Stimulated activated CD4-positive, alpha-beta T cell treated with anti-CD3 and anti-CD28 coated beads, Interleukin-15, amount 100 ng/mL, for 1 hour (primary cell): ENCODE measurements at places on chromosomes 3 and 15.

GRCh38 chr3:37812499-37812896 is 49.2 kb upstream of the CTDSPL start:
- no peak for DNase-seq

DNA sequence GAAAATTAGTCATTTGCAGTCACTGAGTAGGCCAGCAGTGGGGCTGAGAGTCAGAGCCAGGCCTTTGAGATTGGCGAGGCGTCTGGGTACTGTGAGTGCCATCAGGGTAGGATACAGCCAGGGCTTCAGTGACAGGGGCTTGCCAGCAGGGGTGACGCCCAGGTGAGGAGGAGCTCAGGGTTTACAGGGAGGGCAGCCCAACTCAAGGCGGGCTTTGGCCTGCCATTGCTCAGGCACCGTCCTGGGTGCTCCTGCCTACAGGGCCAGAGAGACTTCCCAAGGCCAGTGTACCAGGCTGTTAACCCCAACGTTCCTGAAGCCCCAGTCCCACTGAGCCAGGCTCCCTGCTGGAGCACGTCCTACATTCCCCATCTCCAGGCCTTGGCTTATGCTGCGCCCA is 152.0 kb downstream of the FBLN2 start:
- DNase-seq = no peak

DNA sequence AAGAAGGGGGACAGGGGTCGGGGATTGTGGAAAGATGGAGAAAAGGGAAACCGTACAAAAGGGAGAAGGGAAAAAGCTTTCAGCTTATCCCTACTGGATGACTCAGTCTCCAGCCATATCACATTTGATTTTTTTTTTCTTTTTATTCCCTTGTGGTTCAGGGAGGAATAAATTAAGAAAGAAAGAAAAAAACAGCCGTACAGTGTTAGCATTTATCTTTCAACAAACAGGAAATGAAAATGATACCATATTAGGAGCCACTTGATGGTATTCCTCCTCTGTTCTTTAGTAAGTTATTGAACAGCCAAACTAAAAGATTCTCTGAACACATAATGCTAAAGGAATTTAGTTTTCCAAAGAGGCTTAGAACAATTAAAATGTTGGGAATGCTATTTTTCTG is 594.4 kb downstream of the FOXP1 start:
- DNase-seq = no peak

- no peak for DNase-seq
Observed at GRCh38 chr3:73419179-73419803, 205.4 kb downstream of the PDZRN3 start.
